Germinal center (tissue), 1 donor: ENCODE measurements at places on chromosomes 16 and 17.

- DNase-seq = no peak
Observed at GRCh38 chr16:50102051-50102746, 36.4 kb downstream of the HEATR3 start.

GRCh38 chr16:17105239-17105797 is 365.4 kb downstream of the XYLT1 start:
- DNase-seq = no peak

GRCh38 chr16:5010576-5011329 is 23.0 kb downstream of the NAGPA start:
- DNase-seq = no peak

DNA sequence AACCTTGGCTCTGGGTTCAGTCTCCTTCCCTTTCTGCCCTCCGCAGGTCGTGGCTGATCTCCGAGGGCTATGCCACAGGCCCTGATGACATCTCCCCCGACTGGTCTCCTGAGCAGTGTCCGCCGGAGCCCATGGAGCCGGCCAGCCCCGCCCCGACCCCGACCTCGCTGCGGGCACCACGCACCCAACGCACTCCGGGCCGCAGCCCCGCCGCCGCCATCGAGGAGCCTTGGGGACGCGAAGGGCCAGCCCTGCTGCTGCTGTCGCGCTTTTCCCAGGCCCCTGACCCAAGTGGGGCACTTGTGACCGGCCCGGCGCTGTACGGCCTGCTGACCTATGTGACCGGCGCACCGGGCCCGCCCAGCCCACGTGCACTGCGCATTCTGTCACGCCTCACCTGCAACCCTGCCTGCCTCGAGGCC is 5.1 kb downstream of the ARMC5 start:
- DNase-seq = no peak

GRCh38 chr17:12721581-12721980 is 55.9 kb downstream of the MYOCD start:
- no peak for DNase-seq

- DNase-seq = no peak
Observed at GRCh38 chr16:89013692-89014402, 36.8 kb upstream of the CBFA2T3 start.

- peak; percentile 12 for DNase-seq
Observed at GRCh38 chr17:66386498-66387351, 84.3 kb downstream of the PRKCA start.

GRCh38 chr17:76092526-76093413 is 10.8 kb downstream of the EXOC7 start:
- DNase-seq = no peak

GRCh38 chr16:1333149-1333812 is at the start of gene BAIAP3:
Gene BAIAP3, plus strand, starts transcription at chr16:1333645. Its CDS starts 4,905 bp downstream, at chr16:1338550.
- DNase-seq = peak; percentile 70

- DNase-seq = no peak
Observed at GRCh38 chr17:45289301-45290268, 27.2 kb downstream of the MAP3K14 start.

GRCh38 chr17:30433514-30433913 is 43.7 kb upstream of the GOSR1 start:
- no peak for DNase-seq

DNA sequence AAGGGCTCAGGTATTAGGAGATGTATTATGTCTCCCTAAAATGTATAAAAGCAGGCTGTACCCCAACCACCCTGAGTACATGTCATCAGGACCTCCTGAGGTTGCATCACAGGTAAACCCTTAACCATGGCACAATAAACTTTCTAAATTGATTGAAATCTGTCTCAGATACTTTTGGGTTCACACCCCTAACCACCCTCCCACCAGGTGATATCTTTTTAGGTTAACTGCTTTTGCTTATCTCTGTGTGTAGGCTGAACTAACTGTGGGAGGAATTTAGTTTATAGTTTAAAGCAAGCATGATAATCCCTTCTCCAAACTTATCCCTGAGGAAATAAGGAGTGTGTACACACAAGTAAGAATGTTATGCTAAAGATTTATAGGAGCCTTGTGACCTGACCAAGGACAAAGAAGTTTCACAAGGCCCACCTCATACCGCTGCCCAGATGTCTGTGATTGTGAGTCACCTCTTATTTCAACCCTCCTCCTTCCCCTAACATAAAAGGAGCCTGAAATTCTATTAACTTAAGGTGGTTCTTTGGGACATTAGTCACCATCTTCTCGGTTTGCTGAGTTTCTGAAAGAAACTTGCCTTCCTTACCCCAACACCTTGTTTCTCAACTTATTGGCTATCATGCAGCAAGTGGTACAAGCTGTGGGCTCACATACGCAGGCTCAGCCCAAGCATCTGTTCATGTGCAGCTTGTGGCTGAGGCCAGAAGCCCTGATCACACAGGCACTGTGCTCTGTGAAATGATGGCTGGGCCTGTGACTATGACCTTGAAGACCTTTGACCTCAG is 11.3 kb downstream of the PRSS22 start:
- DNase-seq = no peak

DNA sequence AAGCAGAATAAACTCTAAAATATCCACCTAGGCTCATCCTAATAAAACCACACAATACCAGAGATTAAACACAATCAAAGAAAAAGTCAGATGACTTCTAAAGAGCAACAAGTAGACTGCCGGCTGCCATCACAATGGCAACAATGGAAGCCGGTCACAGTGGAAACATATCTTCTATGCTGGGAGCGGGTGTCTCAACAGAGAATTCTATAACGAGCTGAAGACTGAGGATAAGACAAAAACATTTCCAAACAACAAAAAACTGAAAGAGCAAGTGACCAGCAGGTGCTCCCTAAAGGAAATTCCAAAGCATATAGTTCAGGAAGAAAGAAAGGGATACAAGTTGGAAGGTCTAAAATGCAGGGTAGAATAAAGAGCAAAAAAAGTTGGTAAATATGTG is 8.9 kb downstream of the NSMCE1 start:
- no peak for DNase-seq

GRCh38 chr17:50190293-50190602 is 11.2 kb downstream of the COL1A1 start:
- no peak for DNase-seq

GRCh38 chr16:64416216-64417005 is 705.5 kb downstream of the CDH11 start:
- DNase-seq = no peak
